Stimulated activated CD8-positive, alpha-beta memory T cell treated with anti-CD3 and anti-CD28 coated beads, Interleukin-4, amount 100 ng/mL, for 1 hour (primary cell): ENCODE measurements at places on chromosomes 1 and 21.

- DNase-seq, result no peak
Measured at GRCh38 chr1:179091691-179092165, 9.9 kb downstream of the TOR3A start.

GRCh38 chr1:67294836-67295617, 12.6 kb upstream of the IL12RB2 start:
- DNase-seq, result no peak

DNA sequence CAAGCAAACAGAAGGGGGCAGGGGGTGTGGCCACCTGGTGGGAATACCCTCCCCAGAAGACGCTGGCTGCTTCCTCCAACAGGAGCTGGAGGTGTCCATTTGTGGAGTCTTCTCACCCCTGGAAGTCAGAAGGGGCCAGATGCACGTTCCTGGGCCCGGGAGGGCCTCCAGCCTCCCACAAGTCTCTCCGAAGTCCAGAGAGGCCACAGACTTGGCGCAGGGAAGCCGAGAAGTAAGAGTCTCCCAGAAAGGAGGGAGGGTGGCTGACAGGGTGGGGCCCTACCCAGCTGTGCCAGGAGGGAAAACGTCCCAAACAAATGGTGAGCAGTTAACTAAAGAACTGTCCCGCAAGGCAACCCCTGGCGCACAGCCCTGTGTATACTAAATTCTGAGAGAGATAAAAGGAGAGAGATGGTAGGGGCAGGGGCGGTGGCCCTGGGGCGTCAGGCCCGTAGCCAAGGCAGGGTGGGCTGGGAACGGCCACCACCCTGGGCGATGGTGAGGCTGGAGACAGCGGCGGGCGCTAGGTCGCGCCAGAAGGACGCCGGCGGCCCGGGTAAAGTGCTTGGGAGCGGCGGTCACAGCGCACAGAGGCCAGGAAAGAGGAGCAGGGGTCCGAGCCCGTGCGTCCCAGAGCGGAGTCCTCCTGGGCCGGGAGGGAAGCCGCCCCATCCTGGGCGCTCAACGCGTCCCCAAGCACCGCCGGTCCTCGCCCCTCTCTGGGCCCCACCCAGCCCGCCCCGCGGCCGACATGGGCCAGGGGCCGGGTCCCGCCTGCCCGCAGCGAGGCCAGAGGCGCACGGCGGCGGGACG, 1.2 kb downstream of the CHD5 start:
- no peak for DNase-seq

DNA sequence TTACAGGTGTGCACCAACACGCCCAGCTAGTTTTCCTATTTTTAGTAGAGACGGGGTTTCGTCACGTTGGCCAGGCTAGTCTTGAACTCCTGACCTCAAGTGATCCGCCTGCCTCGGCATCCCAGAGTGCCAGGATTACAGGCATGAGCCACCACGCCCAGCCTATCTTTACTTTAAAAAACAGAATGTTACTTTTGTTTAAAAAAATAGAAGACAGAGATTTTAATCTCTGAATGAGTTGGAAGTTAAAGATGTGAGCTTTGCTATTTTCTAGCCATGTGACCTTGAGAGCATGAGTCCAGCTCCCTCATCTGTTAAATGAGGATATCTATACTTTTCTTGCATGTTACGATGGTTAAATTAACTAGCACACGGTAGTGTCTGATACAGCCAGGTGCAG, 3.9 kb upstream of the PUM1 start:
- no peak for DNase-seq

DNA sequence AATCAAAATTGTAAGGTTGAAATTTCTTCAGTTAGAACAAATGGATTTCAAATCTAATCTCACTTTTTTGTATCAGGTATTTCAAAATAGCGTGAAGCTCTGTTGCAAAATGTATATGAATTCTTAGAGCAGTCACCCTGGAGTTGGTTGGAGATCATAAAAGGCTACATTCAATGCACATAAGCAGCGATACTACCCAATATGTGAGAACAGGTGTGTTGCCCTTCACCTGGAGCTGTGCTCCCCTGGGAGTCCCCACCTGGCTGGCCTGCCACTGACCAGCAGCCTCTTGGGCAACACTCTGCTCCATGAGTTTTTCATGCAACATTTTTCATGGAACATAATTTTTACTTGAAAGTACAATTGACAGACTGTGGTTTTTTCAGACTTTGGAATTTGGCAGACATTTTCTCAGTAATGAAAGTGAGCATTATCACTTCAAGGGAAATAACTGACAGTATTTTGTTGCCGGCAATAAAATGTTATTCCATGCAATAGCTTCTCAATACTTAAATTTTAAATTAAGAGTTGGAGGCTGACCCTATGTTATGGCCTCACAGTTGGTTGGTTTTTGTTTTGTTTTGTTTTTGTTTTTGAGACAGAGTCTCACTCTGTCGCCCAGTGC, 95.1 kb downstream of the ST3GAL3 start:
- no peak for DNase-seq

DNA sequence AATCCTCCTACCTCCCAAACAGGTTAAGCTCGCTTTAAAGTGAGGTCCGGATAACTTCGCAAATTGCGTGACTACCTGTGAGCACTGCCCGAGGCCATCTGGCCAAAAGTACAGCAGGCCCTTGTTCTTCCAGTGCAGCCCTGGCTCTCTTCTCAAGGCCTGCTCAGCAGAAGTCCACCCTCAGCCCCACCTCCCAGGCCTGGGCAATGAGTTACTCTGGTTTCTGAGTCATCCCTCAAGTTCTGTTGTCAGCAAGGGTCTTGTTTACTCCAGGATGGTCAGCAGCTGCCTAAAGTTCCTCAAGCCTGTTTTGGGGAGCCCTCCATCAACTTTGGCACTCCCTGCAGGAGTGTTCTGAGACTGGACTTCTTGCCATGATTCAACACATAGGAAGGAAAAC, 101.7 kb downstream of the BCAR3 start:
- DNase-seq, result no peak

GRCh38 chr1:78383923-78384322, 106.9 kb upstream of the PTGFR start:
- no peak for DNase-seq

- DNase-seq, result no peak
Measured at GRCh38 chr1:94729267-94729666, 90.9 kb upstream of the SLC44A3 start.

- no peak for DNase-seq
Measured at GRCh38 chr1:18557621-18558465, 72.8 kb upstream of the PAX7 start.

DNA sequence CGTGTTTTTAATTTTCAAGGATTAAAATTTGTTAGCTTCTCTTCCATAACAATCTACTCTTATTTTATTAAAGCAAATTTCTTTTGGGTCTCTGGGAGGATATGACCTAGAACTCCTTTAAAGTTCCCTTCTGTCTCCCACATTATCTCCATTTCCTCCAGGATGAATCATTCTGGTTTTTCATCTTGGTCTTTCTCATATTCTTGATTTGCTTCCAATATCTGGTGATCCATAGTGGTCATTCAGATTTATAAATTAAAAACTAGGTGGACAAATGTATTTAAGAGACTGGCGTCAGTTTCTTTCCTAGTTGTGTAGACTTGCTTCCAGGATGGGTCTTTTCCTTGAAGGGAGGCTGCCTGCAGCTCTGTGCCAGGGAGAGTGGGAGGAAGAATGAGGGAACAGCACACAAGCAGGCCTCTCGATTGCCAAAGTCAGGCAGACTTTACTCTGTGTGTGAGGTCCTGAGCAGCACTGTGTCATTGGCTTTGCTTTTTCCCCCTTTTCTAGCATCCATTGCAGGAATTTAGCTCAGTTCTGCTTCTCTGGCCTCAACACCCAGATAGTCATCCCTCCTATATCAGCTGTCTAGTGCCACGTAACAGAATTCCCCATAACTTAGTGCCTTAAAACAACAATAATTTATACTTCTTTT, 48.1 kb upstream of the FOXO6 start:
- no peak for DNase-seq

- peak; percentile 97 for DNase-seq
Measured at GRCh38 chr1:12177999-12178441, 11.2 kb downstream of the TNFRSF1B start.

DNA sequence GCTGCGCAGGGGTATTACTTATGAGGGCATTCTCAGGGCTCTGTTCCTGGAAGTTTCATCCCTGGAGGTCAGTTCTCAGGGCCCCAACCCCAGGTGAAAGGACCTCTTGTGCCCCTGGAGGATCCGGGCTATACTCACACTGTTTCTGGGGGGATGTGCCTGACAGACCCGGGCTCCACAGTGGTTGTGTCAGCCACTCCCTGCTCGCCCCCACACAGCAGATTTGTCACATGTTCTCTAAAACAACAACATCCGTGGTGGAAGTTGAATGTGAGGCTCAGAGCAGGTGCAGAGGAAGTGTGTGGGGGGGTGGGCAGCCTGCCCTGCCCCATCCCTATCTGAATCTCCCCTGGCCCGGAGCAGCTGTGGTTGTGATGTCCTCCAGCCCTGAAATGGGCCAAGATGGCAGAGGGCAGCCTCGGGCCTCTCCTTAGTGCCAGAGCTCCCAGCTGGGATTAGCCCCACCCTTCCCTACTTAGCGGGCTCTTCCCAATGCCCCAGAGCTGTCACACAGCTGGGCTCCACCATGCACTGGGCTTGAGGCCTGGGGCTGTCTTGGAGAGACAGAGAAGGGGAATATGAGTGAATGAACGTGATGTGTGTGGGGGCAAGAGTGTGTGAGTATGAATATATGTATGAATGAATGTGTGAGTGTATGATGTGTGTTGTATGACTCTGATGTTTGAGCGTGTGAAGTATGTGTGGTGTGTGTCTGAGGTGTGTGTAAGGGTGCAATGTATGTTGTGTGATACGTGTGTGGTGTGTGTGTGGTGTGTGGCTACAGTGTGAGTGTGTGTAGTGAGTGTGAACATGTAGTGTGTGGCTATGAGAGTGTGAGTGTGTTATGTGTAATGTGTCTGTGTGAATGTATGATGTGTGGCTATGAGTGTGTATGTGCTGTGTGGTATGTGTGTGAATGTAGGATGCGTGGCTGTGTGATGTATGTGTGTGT, 1.5 kb upstream of the FCMR start:
- DNase-seq, result no peak

DNA sequence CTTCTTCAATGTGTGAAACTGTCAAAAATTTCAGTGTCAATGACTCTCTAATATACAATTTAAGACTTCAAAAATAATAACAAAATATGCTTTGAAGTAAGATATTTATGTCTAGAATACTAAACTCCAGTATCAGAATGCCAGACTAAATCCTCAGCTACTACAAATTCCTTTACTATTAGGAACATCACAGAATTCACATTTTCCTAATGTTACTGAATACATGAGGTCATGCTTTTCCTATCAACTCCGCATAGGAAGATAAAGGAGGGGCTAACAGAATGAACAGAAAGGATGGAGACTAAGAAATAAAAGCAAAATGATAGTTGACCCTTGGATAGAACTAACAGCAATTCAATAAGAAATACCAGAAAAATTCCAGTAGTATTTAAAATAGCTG, 292.7 kb downstream of the SDCCAG8 start:
- DNase-seq, result no peak

DNA sequence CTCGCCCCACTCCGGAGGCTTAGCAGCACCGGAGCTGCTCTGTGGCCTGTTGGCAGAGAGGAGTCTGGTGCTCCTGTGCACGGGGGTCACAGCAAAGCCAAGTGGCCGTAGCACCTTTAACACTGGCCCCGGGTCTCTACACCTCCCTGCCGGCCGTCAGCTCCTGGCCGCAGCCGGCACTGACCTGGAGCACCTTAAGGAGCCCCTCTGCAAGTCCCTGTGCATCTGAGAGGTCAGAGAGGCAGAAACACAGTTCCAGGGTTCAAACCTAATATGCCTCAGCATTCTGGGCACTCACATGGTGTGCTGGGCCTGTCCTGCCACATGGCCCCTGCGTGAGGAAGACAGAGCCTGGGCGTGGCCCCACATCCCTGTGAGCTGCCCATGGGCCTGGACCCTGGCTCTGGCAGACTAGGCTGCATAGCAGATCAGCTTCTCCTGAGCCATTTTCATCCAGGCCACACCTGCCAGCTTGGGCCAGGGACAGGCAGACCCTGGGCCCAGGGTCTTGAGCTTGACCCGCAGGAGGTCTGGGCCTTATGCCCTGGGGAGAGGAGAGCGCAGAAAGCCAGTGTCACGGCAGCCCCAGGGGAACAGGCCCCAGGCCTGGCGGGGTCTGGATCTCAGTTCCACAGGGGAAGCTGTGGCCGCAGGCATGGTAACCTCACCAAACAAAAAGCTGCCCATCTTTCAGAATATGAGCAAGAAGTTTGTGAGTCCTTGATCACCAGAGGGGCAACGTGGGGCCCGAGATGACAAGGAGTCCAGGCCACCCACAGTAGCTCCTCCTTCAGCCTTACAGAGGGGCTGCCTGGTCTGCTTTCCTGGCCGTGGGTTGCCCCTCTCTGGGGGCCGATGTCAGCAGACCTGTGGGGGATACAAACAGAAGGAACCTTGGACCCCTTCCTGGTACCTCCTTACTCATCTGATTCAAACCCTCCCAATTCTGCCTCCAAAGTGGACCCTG, 146.0 kb upstream of the COL6A1 start:
- no peak for DNase-seq

GRCh38 chr1:6508154-6508815, 16.8 kb upstream of the PLEKHG5 start:
- no peak for DNase-seq

DNA sequence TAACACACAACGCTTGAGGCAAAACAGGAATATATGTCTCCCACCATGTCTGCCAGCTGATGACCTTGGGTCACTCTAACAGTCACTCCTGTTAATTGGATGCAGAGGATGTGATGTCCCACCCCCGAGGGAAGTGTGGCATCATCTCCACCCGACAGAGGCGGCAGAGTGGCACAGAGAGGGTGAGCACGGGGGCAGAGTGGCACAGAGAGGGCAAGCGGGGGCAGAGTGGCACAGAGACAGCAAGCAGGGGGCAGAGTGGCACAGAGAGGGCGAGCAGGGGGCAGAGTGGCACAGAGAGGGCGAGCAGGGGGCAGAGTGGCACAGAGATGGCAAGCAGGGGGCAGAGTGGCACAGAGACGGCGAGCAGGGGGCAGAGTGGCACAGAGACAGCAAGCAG, 44.3 kb downstream of the DISP3 start:
- DNase-seq, result no peak
